NCI-H2029 treated with DMSO at 0.1 percent for 48 hours (cell line): ENCODE measurements at places on chromosomes 11 and 22.

- DNase-seq, result no peak
Observed at GRCh38 chr11:134040386-134041302, 28.2 kb upstream of the JAM3 start.

GRCh38 chr11:116294630-116295029 lies 478.2 kb downstream of the BUD13 start:
- no peak for DNase-seq

GRCh38 chr22:28620244-28620922 lies 59.3 kb downstream of the TTC28 start:
- no peak for DNase-seq

GRCh38 chr11:63592975-63593395 lies 21.2 kb downstream of the PLAAT3 start:
- DNase-seq, result no peak

GRCh38 chr11:1629326-1630185 lies at the start of gene KRTAP5-5:
TSS of gene KRTAP5-5 (plus strand) at chr11:1629775. CDS start at chr11:1629841, 66 bp downstream.
- DNase-seq, result no peak

DNA sequence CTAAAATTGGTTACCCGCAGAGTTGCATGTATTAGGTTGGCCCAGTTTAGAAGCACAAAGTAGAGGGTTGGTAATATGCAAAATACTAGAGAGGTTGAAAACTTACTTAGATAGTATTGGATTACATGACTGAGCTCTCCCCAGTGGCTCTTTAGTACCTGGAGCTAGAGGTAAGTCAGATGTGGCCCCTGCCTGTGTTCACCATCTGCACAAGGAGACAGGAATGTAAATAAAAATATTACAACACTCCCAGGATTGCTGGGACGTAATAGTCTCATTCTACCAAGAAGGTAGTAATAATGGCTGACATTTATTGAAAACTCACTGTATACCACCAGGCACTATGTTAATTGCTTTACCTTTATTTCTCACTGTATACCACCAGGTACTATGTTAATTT lies 129.6 kb downstream of the SLC17A6 start:
- no peak for DNase-seq

DNA sequence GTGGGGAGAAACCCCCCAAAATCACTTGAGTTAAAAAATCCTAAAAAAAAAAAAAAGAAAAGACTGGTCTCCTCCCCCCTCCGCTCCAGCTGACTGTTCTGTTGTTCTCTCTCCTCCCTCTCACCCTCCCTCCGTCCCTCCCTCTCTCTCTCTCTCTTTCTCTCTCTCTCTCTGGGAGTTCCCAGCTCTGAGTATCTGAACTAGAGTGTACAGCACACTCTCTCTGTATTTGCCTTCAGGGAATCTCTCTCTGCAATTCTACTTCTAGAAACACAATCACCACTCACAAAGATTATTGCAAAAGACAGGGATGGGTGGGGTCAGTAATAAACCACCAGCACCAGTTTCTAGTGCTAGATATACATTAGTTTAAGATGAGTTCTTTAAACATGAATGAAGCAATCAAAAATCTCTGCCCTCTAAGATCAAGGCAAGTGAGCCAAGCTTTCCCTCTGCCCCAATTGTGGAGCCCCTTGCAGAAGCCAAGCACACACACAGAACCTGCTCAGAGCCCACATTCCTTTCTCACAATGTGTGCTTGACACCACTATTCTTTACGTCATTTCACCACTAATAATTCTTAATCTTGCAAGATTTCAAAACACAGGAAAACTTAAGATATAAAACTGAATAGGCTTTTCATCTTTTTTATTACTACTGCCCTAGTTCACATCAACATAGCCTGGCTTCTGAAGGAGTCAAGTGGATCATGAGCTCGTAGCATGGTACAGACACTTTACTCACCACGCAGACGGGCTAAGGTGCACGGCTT lies 133.5 kb downstream of the RBFOX2 start:
- no peak for DNase-seq

DNA sequence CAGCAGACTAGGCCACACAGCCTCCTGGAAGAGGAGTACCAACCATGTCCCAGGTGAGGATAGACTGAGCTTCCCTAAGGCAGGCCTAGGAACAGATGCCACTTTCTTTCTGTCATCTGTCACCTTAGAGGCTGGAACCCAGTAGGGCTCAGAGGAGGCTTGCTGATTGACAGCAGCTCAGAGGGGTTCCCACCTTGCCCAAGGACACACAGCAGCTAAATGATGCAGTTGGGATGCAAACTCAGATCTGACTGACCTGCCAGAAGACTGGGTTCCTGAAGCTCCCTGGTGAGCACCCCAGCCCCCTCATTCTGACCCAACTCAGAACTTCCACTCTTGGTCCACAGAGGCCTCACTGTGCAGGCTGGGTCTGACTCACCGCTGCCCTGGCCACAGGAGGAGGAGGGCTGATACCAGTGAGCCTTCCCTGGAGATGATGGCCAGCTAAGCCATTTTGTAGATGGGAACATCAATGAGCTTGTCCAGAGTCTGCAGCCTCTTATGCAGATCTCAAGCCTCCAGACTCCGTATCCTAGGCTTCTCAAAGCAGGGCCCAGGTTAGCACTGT lies 14.0 kb downstream of the CAPN5 start:
- DNase-seq, result no peak

DNA sequence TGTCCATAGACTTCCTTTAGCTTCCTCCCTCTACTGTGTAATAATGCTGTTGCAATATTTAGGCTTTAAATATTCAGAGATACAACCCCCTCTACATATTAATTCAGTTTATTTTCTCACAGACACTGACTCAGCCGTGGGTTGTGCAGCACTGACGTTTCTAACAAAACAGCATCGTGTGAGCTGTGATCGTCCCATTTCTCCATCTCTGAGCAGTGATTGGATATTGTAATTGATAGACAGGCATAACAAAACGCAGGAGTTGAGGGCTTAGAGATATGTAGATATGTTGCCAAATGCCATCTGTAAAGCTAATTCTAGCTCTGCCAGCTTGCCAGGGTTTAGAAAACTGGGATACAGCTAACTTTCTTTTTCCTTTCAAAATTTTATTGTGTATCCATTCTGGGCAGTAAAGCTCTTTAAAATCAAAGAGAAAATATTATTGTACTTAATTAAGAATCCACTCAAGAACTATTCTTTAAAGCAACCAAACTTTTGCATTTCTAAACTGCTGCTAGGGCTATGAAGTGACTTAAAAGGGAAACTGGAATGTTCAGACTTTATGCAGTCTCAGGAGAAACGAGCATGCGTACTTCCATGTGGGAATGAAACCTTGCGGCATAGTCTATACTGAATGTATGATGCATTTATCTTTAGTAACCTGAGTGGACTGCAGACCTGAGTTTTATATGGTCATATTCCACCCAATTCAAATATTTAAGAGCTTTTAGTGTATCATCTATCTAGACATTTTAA lies 22.7 kb downstream of the BTBD10 start:
- DNase-seq, result peak; percentile 23

DNA sequence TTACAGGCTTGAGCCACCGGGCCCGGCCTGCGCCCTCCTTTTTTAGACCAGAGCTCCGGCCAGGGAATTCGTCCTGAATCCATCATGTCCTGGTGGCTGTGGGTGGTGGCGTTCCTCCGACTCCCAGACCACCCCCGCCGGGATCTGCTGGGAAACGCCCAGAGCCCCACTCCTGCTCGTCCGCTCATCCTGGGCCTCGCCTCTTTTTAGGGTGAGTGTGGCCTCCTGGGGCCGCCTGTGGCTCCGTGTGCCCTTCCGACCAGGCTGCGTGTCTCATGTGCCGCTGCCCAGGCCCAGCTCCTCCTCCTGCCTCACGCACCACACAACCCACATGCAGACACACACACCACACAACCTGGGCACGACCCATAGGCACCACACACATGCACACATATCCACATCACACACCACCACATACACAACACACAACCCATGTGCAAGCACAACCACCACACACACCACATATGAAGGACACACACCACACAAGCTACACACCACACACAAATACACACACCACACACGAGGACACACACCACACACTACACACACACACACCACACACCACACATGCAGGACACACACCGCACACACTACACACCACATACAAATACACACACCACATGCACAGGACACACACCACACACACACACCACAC lies 946.2 kb downstream of the BRD1 start:
- no peak for DNase-seq

DNA sequence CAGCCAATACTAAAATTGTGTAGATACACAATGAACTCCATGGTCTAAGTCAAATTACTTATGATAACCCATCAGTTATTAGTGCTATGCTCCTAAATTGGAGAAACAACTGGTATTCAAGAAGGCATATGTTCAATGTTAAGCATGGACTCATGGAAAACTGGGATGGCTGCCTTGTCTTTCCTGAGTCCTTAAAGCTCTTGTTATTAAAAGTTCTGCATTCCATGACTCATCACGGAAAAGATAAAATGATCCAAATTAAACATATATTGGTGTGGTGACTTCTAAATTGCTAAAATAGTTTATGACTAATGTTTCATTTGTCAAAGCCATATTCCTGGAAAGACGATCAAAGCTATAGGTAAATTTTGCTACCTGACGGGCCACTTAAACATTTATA lies 9.4 kb upstream of the EI24 start:
- no peak for DNase-seq

DNA sequence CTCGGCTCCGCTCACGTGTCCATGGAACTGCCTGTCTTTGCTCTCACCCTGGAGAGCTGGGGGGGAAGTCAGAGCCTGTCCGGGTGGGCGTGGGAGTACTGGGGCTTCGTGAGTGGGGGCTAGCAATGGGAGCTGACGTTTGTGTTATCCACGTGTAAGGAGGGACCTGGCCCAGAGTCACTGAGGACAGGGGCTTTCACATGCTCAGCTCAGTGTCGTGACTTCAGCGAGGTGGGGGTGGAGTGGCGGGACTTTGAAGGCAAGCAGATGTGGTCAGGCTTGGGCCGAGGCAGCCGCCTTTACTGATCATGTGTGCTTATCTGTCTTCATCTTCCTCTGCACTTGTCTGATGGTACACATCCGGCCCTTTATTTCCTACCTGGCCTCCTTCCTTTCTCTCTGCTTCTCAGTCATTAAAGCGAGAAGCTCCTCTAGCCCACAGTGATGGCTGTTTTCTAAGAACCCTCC lies 113.1 kb upstream of the NNMT start:
- DNase-seq, result no peak

DNA sequence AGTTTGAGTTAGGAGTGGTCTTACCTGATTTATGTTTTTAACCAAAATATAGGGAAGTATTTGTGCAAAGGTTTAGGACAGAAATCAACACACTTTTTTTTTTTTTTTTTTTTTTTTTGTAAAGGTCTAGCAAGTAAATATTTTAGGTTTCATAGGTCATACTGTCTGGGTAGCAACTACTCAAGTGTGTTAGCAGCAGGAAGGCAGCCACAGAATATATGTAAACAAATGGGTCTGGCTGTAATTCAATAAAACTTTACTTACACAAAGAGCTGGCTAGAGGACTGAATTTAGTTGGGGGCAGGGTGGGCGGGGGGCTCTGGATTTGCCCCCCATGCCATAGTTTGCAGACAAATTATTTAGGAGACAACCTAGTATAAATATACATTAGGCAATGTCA lies 510.4 kb downstream of the NELL1 start:
- DNase-seq, result peak; percentile 52

DNA sequence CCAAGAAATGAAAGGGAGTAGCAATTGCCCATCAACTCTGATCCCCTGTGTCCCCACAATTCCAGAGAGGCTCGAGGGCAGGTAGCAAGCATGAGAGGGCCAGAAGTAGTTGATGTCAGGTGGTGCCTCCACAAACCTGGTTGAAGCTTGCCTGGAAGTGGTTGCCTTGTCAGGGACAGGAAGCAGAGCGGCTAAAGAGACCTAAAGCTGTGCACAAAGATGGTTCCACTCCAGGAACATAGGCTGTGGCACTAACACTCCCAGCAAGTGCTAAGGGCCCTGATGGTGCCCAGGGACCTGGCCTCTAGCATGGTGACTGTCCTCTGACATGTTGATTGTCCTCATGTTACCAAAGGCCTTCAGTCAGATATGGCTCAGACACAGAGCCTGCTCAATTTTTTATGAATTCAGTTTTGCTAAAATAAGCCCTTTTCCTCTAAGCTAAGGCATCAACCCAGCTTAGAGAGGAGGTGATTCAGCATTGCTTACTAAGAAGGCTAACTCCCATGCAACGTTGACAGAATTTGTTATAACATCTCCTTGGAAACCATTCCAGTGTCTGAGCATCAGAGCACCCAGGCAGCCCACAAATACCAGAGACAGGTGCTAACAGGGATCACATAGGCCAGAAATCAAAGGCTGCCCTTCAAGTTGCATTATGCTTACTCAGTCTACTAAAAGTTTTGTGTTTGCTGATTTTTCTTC lies 196.3 kb upstream of the ARHGAP20 start:
- no peak for DNase-seq
